ENCODE measurements at places on chromosomes 6 and 20.

- no peak for DNase-seq
These were observed 175.5 kb downstream of the EPM2A start for GRCh38 chr6:145559836-145560235.

- no peak for DNase-seq
These were observed 143.6 kb upstream of the TMEM170B start for GRCh38 chr6:11393713-11394627.

GRCh38 chr20:9402141-9402540 is 112.2 kb upstream of the LAMP5 start:
- DNase-seq, result no peak

DNA sequence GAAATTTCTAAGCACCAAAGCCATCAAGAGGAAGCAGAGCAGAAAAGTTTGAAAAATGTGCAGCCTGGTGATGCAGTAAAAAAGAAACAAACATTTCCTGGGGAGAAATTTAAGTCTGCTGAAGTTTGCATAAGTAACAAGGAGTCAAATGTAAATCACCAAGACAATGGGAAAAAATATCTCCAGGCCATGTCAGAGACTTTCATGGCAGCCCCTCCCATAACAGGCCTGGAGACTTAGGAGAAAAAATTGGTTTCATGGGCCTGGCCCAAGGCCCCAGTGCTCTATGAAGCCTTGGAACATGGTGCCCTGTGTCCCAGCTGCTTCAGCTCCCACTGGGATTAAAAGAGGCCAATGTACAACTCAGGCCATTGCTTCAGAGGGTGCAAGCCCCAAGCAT is 30.1 kb upstream of the EPM2A start:
- no peak for DNase-seq

DNA sequence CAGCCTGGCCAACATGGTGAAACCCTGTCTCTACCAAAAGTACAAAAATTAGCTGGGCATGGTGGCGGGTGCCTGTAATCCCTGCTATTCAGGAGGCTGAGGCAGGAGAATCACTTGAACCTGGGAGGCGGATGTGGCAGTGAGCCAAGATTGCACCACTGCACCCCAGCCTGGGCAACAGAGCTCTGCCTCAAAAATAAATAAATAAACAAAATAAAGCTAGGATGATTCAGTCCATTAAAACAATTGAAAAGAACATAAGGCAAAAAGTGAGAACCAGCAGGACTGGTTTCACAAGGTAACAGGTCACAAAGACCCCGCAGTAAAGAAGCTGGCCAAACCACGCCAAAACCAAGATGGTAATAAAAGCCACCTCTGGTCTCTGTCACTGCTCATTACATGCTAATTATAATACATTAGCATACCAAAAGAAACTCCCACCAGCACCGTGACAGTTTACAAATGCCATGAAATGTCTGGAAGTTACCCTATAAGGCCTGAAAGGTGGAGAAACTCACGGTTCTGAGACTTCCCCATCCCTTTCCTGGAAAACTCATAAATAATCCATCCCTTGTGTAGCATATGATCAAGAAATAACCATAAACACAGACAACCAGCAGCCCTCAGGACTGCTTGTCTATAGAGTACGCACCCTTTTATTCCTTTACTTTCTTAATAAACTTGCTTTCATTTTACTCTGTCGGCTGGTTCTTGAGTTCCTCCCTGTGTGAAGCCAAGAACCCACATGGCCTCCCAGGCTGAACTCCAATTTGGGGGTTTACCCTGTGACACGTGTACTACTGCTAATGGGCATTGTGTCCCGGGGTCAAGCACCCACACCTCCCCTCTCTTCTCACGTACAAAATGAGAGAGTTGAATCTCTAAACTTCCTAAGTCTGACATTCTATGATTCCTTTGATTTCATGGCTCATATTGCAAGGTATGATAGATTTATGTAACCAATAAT is 10.2 kb downstream of the LAMA4 start:
- no peak for DNase-seq

DNA sequence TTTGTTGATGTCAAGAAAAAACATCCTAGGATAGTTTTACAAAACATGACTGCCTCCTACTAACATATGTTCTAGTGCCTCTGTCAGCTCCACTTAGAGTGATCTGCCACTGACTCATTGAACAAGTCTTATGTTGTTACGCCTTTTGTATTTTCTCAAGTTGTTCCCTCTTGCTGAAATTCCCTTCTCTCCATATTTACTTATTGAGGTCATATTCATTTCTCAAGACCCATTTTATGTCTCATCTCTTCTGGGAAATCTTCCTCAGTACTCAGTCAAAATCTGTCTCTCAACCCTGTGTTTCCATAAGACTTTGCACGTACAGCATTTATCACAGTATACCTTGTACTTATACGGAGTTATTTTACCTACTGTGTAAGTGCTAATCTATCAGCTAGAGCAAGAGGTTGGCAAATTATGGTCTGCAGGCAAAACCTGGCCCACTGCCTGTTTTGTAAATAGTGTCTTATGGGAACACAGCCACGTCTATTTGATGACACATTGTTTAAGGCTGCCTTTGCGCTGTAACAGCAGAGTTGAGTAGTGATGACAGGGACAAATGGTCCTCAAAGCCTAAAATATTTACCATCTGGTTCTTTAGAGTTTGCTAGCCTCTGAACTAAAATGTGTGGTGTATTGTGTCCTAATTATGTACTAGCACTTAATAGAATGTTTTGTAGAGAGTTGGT is 83.4 kb downstream of the ADGRB3 start:
- no peak for DNase-seq

DNA sequence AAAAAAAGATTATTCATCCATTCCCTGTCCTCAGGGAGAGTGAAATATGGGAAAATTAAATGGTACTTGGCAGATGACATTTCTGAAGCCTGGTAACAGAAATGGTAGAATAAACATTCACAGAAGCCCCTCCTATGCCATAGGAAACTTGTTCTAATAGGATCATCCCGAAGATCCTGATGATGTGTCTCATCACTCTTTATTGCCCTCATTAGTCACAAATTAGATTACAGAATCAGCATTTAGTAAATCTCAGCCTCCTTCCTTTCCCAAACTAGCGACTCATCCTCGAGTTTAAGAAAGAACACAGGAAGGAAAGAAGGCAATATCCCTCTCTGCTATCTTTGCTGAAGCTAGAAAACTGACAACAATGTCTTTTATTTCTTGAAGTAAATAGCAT is 154.4 kb downstream of the TMEM200A start:
- no peak for DNase-seq

- no peak for DNase-seq
These were observed 146.3 kb downstream of the PRL start for GRCh38 chr6:22150368-22151035.

- no peak for DNase-seq
These were observed 472 bp upstream of the EDN3 start for GRCh38 chr20:59299945-59300332.

- DNase-seq, result no peak
These were observed 111.5 kb upstream of the CCN2 start for GRCh38 chr6:132062626-132063025.

GRCh38 chr6:7108196-7108963 is 619 bp downstream of the RREB1 start:
- DNase-seq, result no peak

DNA sequence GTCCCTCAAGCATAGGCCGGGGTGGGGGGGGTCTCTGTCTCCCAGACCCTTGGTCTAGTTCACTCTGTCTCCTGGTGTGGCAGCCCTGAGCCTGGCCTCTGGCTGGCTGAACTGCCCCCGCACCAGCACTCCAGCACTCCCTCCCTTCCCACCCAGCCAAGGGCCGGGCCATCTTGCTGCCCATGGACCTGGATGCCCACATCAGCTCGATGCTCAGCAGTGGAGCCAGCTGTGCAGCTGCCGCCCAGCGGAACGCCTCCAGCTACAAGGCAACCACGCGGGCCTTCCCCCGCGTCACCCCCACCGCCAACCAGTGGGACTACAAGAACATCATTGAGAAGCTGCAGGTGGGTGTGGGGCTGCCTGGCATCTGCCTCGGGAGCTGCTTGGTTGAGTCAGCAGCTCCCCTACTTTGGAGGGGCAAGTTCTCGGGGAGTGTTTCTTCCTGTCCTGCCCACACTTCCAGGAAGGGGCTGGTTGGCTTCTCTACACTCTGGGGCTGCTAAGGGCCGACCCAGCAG is 28.4 kb downstream of the UQCC2 start:
- DNase-seq, result no peak

GRCh38 chr6:52161689-52162438 is 24.3 kb upstream of the IL17A start:
- no peak for DNase-seq

DNA sequence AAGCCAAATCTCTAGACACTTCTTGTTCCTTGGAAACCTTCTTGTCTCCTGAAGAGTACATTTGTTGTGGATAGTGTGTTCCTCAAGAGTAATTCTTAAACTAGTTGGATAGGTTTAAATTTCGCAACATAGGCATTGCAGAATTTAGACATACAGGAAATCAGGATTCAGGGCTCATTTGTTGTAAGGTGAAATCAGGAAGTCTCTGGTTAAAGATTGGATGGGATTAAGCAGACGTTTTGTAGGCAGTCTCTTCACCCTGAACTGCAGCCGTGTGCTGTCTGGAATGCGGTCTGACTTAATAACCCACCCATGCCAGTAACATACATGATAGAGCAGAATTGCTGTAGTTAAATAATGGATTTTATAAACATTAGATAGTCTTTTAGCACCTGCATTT is 21.7 kb downstream of the HIVEP1 start:
- DNase-seq, result no peak

DNA sequence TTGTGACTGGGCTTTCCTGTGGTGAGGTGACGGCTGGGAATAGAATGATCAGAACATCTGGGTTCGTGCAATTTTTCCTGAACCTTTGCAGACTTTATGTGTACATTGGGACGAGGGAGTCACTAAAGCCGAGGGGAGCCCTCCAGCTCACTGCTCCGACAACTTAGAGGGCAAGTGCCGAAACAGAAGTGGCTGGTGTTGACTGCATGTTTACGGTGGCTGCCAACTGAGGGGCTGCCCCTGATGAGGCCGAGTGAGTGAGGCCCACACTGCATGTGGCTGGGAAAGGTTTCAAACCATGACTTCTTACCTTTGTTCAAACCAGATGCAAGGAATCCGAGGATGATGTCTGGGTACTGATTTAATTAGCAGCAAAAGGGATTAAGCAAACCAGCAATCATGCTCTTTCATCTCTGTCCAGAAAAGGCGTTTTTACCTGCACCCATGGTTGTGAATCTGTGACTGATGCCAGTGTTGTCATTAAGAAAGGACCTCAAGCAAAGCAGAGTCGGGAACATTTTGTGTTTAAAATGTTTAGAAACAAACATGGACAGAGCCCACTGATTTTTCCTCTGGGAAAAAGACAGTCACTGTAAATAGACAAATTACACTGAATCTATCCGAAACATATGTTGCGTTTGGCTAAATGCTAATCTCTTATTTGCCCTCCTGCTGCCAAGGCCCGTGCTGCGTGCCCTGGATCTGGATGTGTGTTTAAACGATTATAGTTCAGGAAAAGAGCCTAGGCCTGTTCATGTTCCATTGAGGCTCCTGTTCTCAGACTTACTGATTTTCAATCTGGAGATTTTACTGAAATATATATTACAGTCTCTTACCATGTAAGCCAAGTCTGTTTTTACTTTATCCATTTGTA is 105.1 kb downstream of the UST start:
- DNase-seq, result no peak

Data from stimulated activated CD8-positive, alpha-beta memory T cell treated with anti-CD3 and anti-CD28 coated beads, Interleukin-7, amount 100 ng/mL, for 24 hours (primary cell).